8988T (cell line): ENCODE measurements at places on chromosomes 6 and 20.

GRCh38 chr6:107867302-107867615 is 43.1 kb upstream of the SCML4 start:
- DNase-seq: no peak

DNA sequence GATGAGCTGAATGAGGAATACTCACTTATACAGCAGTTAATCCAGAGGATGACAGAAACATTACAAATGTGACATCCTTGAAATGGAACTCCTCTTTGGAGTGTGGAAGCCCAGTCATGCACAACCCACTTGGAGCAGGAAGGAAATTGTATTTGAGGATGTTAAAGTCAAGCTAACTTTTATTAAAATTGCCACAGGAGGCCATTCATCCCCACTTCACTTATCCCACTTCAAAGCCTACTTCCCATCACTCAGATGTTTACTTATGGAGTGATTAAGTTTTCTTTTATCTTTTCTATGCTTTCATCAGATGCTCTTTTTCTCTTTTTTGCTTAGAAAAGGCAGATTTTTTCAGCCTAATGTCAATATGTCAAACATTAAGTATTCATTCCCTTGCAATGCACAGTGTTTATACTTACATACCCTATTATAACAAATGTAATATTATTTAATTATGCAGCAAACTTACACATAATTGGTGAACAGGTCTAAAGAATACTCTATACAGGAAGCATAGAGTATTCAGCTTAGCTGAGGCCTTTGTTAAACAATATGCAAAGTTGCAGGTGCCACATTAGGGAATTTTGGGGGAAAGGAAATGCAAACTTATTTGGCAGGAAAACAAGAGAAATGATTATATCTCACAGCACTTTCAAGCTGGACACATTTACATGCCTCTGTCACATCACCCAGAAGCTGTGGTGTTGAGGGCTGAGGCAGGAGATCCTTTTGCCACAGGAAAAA is 148.9 kb downstream of the KHDC1L start:
- DNase-seq: no peak

GRCh38 chr20:2042400-2042799 is 48.5 kb upstream of the PDYN start:
- DNase-seq: no peak

DNA sequence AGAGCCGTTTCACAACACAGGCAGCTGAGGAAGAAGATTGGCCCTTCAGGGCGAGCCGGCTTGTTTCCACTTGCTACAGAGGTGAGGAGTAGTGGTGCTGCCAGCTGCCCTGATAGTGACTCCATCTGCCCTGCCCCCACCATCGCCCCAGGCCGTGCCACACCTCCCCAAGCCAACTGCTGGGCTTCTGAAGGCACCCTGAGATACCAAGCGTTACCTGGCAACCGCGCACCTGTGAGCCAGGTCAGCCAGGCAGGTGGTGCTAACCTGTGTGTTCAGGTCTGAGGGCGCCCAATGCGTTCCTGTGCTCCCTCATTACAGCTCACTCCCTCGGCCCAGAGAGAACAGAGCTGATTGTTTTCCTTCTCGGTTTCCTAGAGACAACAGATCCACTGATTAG is 299.1 kb upstream of the ID4 start:
- no peak for DNase-seq

DNA sequence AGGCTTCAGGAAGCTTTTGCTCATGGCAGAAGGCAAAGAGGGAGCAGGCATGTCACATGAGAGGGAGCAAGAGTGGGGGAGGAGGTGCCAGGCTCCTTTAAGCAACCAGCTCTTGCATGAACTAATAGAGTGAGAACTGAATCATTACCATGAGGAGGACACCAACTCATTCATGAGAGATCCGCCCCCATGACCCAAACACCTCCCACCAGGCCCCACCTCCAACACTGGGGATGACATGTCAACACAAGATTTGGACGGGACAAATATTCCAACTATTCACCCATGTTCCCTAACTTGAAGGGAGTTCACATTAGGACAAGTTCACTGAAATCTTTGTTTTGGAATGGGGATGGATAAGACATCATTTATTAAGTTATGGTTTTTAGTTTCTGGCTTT is 155.2 kb upstream of the ESR1 start:
- no peak for DNase-seq

- no peak for DNase-seq
These were observed 12.0 kb upstream of the IRF4 start for GRCh38 chr6:379410-380181.

- no peak for DNase-seq
These were observed 98.8 kb downstream of the HUS1B start for GRCh38 chr6:558089-558488.

DNA sequence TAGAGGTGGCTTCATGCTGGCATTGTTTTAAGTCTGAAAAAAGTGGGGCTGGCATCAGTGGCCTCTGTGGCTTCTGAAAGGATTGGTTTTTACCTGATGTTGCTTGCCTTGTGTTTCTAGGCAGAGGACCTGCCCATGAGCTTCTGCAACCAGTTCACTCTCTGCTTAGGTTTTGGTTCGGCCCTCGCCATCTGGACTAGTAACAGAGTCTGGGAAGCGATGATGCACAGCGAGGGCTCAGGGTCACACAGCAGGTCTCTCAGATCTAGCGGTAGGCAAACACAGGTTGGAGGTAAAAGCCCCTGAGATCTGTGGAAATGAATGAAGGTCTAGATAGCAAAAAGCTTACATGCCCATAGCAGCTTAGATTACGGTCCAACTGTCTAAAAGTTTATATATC is 6.8 kb upstream of the RBL1 start:
- no peak for DNase-seq

GRCh38 chr6:166658115-166658791 is 31.2 kb upstream of the RPS6KA2 start:
- DNase-seq: no peak
